NCI-H774 (cell line): ENCODE measurements at places on chromosomes 3 and 15.

GRCh38 chr15:32148833-32149555 lies 118.7 kb downstream of the CHRNA7 start:
- DNase-seq: no peak

GRCh38 chr3:129855832-129856419 lies 37.6 kb downstream of the TMCC1 start:
- DNase-seq: no peak

DNA sequence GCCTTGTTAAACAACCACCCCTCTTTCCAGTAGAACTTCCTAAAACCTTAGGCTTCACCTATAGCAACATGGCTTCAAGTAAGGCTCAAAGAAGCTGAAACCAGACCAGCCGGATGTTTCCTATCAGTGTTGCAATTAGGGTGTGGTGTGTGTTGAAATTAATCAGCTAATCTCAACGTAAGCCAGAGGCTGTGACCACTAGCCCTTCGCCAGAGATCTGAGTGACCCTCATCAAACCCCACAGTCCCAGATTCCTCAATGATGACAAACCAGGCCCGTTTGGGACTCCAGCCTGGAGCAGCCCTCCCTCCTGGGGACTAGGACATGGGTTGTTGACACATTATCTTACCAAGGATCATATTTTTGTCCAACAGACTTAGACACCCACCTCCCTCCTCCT lies 27.3 kb downstream of the CYP11A1 start:
- no peak for DNase-seq

DNA sequence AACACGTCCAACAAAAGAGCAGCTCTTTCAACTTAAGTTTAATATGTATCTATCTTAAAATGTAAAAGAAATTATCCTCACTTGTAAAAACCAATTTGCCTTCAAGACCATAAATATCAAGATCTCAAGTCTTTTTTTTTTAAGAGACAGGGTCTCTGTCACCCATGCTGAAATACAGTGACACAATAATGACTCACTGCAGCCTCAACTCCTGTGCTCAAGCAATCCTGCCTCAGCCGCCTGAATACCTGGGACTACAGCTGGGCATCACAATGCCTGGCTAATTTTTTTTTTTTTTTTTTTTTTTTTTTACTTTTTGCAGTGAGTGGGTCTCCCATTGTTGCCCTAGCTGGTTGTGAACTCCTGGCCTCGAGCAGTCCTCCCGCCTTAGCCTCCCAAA lies 26.0 kb downstream of the ACAP2 start:
- no peak for DNase-seq

- DNase-seq: peak; percentile 47
Observed at GRCh38 chr15:64209680-64210334, 47.0 kb upstream of the PPIB start.

DNA sequence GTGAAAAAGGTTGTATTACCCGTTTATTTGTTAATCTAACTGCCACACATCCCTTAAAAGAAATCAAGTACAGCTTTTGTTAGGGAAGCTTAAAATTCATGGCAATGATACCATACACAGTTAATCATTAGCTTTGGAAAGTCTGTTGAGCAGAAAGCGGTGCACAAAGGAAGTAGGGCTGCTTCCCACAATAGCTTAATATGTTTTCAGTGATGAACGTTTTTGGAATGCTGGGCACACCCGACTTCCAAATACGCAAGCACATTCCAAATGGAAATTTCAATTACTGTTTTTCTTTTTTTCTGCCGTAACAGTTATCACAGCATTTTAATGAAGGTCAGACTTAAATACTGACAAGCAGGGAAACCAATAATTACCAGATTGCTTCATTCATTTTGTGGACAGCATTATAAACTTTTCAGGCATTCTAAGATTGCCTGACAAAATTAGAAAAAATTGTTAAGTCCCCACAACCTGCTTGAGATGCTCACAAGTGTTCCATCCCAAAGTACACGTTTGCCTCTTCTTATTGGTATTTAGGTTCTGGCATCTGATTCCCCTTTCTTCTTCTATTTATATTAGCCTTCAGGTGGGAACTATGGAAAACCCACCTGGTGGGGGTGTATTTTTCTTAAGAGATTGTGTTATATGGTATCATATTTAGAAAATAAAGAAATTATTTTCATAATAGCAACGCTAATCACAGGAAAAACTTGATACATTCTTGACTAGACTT lies 1.1 kb upstream of the ECT2 start:
- DNase-seq: peak; percentile 83

GRCh38 chr3:126126286-126126685 lies 42.4 kb upstream of the SLC41A3 start:
- no peak for DNase-seq

DNA sequence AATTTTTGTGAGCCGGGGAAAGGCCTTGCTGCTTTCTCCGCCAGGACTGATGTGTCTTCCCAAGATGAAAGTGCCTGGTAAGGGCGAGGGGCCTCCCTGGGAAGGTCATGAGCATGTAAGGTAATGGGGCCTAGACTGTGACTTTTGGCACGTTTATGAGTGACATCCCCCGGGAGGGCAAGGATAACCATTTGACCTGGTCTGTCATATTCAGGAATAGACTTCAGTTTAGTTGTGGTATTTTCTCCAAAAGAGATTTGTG lies 631 bp upstream of the CNBP start:
- DNase-seq: no peak

DNA sequence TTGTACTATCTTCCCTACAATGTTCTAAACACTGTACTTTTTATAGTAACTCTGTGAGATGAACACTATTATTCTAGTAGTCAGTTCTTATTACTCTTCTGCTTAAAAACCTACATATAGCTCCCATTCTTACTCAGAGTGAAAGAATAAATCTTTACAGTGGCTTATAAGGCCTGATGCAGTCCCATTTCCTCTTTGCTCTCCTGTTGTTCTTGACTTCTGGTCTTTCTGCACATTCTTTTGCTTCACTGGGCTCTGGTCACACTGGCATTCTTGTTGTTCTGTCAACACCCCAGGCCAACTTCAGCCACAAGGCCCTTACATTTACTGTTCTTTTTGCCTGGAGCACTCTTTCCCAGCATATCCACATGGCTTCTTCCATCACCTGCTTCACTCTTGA lies 58.2 kb upstream of the TP63 start:
- no peak for DNase-seq

DNA sequence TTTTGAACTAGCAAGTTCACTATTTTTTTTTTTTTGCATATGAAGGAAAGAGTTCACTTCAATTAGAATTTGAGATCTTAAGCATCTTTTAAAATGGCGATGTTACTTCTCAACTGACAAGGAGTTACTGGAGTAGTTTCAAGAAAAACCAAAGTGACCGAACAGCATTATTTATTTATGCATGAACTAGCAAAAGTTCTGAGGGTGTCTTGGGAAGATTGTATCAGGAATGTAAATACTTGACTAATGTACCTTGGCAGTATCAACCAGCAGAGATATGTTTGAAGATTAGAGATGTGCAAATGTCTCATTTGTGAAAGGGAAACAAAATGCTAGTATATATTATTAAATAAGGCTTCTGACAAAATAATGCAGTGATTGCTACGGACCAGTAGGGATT lies 203.9 kb downstream of the KBTBD8 start:
- DNase-seq: no peak

- no peak for DNase-seq
Observed at GRCh38 chr15:92711457-92711831, 55.9 kb upstream of the FAM174B start.

GRCh38 chr3:189966843-189967242 lies 153.9 kb downstream of the P3H2 start:
- DNase-seq: no peak

- no peak for DNase-seq
Observed at GRCh38 chr3:145170121-145170520, 990.9 kb downstream of the PLOD2 start.

GRCh38 chr3:31729082-31729481 lies 196.4 kb downstream of the STT3B start:
- DNase-seq: no peak

GRCh38 chr3:65052101-65052500 lies 364.3 kb upstream of the ADAMTS9 start:
- no peak for DNase-seq

GRCh38 chr3:11661827-11662226 lies 18.1 kb upstream of the VGLL4 start:
- DNase-seq: no peak
